ENCODE measurements at places on chromosomes 16 and 17.
A peak's percentile ranks its signal among the peaks of the same experiment; 100 is the strongest.

DNA sequence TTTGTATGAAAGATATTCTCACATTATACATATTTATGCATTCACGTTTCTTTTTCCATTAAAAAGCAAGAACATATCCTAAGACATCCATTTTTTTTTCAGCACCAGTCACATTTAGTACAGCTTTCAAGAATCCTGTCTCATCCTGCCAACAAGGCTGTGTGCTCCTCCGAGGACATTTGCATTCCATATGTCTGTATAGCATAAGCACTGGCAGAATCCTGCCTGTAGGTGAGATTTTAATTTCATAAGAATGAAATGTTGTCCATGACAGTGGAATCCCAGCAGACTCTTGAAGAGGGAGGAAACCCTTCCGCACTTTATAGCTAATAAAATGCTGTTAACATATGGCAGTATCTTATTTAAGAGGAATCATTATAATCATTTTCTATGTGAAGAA is 2.9 kb upstream of the PMP22 start:
- DNase-seq = no peak

DNA sequence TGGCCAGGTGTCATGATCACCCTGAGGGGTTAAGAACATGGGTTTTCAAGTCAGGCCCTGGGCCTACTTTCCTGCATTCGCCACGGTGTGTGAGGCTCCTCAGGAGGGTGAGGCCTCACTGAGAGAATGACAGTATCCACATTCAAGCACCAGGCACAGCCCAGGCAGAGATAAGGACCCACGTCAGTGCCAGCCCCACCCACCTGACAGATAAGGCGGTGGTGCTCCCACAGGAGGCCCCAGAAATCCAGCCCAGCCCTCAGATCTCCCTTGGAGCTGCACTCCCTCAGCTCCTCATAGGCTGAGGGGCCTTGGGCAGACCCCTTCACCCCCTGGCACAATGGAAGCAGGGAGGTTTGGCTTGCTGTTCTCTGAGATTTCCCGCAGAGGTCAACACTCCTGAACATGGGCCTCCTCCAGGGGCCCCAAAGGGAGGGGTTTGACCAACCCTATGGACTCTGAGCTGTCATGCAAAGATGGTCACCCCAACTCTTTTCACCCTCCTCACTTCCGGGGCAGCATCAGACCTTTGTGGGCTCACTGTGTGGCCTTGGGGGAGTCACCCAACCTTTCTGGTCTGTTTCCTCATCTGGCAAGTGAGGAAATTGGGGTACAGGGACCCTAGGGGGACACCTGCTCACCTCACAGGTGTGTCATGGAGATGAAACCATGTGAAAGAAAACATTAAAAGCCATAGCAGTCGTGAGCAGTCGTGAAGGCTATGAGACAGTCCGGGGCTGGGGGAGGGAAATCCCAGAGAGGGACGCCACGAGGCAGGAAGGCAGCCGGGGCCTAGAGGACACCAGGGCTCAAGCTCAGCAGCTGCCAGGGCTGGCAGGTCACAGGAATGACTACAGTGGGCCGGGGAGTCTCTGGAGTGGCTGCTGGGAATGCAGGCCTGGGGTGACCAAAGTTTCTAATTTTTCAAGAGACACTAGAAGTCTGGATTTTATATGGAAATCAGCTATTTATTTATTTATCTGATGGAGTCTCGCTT is 15.4 kb downstream of the PLLP start:
- DNase-seq = no peak

DNA sequence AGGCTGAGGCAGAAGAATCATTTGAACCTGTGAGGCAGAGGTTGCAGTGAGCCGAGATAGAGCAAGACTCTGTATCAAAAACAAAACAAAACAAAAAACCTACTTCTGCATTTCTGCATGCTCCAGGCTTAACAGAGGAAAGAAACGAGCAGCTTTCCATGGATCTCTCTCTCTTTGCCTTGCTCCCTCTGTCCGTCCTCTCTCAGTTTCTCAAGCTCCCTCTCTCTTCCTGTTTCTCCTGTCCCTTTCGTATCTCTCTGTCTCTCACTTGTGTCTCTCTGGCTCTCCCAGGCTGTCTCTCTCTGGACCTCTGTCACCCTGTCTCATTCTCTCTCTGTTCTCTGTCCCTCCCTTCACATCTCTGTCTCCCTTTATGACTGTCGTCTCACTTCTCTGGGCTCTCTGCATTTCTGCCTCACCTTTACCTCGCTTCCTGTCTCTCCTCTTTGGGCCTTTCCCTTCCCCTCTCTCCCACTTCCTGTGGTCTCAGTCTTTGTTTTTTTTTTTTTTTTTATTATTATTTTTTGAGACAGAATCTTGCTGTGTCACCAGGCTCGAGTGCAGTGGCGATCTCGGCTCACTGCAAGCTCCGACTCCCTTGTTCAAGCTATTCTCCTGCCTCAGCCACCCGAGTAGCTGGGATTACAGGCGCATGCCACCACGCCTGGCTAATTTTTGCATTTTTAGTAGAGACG is 4.1 kb upstream of the PITPNA start:
- DNase-seq = no peak

- peak; percentile 19 for DNase-seq
Observed at GRCh38 chr17:77282524-77283515, 142.1 kb downstream of the SEC14L1 start.

- no peak for DNase-seq
Observed at GRCh38 chr16:1999866-2000514, 9.6 kb downstream of the ZNF598 start.

DNA sequence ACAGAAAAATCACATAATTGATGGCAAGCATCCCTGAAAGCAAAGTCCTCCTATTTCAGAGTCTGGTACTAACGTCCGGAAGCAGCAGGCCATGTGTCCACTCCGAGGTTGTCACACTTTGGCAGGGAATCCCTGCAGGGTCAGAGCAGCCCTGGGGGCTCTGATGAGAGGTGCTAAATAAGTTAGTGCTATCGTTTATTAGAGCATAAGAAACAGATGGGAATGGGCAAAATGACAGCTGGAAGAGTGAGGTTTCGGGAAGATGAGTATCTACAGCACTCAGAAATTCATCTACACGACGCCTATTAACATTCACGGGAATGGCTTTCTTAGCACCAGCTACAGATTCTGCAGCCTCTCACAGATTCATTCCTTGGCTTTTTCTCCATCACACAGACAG is 465.4 kb upstream of the PSMD7 start:
- no peak for DNase-seq

DNA sequence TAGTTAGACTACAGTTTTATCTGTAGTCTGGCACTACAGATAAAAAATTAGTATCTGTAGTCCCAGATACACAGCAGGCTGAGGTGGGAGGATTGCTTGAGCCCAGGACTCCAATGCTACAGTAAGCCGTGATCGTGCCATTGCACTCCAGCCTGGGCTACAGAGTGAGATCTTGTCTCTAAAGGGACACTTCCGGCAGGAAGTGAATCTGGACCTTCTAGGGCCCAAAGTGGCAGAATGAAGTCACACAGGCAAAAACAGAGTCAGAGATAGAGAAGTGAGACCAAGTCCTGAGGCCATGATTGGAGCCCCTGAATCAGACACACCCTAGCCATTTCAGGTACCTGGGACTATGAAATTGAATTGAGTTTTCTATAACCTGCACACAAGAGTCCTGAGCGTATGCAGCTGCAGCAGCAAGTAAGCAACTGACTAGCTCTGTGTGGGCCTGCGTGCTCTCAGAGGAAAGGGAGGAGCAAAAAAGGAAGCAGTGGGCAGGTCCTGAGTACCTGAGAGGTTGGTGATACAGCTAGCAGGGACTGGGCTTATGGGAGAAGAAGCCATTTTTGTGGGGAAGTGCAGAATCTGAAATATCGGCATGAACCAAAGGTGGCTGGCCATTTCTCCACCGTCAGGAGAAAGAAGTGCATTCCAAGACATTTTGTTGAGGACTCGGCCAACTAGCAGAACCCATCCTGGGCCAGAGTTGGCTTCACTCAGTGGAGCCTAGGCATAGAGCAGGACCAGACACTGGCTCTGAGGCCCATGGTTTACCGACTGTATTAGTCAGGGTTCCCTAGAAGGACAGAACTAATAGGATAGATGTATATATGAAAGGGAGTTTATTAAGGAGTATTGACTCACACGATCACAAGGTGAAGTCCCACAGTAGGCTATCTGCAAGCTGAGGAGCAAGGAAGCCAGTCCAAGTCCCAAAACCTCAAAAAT is 27.2 kb upstream of the BRD7 start:
- no peak for DNase-seq

DNA sequence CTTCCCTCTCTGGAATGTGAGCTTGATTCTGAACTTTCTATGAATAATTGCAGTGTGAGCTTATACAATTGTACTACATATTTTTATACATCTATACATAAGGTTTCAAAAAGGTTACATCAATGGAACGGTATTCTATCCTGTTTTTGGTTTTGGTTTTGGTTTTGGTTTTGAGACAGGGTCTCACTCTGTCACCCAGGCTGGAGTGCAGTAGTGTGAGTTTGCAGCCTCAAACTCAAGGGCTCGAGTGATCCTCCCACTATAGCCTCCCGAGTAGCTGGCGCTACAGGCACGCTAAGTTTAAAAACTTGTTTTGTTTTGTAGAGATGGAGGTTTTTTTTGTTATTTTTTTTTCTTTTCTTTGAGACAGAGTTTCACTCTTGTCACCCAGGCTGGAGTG is 1.1 kb downstream of the CTRB1 start:
- DNase-seq = no peak

- no peak for DNase-seq
Observed at GRCh38 chr16:66058172-66058691, 308.3 kb upstream of the CDH5 start.

DNA sequence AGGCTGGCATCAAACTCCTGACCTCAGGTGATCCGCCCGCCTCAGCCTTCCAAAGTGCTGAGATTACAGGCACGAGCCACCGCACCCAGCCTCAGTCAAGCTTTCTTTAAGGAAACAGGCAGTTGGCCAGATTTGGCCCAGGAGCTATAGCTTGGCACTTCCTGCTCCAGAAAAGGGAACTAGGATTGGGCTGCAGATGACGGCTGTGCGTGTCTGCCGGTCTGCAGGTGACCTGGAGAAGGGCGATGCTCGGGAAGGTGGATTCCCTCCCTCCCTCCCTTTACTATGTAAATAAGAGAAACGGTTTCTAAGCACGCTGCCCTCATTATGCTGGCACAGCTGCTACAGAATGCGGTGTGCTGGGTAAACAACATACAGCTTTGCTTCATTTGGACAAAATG is 215.9 kb downstream of the RPTOR start:
- peak; percentile 97 for DNase-seq

- DNase-seq = no peak
Observed at GRCh38 chr17:35171834-35172233, 22.4 kb downstream of the SLC35G3 start.

DNA sequence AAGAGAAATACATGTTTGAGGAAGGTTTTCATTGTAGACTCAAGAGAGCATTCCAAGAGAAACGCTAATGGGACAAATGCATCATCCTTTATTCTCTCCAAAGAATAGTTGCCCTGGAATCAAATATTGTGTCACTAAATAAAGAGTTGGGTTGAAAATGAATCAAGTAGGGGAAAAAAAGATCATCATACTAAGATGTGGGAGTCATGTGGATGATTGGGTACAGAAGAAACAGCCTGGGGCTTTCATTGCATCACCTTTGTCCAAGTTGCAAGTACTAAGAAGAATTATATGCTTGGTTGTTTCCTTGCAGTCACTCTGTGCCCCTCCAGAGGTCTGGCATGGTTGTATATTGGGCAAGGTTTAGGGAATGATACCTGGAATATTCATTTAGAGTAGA is 658.9 kb downstream of the TOX3 start:
- DNase-seq = no peak

GRCh38 chr17:67574658-67575293 is 143.0 kb upstream of the NOL11 start:
- DNase-seq = no peak

DNA sequence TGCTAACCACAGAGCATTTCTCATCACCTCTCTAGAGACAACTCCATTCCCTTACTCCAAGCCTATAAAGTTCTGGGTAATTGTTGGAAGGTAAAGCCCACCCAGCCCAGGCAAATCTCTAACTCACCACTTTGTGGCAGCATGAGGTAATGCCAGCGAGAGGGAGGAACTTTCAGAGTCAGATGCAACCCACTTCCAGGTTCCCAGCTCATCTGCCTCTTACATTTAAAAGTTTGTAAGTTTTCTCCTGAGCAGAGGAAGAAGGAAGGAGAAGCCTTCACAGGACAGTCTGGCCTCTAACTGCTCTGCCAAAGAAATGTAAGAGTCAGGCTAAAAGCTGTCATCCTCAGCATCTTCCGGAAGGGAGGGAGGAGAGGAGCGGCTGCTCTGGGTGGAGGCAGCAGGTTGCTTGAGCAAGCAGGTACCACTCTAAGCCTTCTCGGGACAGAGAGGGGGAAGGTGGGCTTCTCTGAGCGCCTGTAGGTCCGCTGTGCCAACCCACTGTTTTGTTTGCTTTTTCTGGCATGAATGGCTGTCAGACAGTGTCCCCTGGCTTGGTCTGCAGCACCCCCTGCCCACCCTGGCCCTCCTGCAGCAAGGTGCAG is 1.0 kb downstream of the ZNF319 start:
- DNase-seq = no peak

DNA sequence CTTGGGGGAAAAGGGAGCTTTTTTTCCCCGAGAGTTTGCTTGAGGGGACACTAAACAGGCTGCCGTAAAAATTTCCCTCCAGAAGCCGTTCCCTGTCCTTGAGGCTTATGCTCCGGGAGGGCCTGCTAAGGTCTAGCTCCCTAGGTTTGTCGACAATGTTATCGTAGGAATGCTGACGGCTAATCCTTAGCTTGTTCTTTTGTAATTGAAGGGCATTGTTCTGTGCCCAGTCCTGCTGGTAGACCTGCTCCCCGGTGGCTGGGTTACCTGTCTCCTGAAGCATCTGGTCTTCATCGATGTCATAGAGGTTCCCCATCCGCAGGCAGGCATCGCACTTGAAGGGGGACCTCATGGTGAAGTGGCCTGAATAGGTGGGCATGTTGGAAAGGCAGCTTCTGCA is 418.7 kb downstream of the GRIN2A start:
- no peak for DNase-seq

- no peak for DNase-seq
Observed at GRCh38 chr16:69477546-69477945, 53.1 kb downstream of the CYB5B start.

- no peak for DNase-seq
Observed at GRCh38 chr16:53982631-53983042, 278.7 kb downstream of the FTO start.

GRCh38 chr17:73506470-73507435 is 137.5 kb downstream of the SDK2 start:
- DNase-seq = no peak

DNA sequence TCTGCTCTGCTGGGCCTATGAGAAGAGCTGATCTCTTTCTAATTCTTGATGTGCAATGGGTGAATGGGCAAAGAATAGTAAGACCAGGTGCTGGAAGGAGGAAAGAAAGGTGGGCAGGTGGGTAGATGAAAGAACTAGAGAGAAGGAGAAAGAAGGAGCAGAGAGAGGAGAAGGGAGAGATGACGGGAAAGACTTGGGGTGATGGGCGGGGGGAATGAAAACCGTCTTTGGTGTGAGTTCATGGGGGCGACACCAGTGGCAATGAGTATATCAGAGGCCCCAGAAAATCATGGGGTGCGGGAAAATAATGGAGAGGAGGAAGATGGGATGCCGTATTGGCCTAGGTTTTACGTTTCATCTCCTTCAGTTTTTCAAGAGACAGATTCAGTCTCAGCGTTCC is 128.8 kb upstream of the PLCG2 start:
- DNase-seq = no peak

- no peak for DNase-seq
Observed at GRCh38 chr17:76481071-76481655, 13.8 kb downstream of the AANAT start.

Measured in DMS153 (cell line).